ENCODE measurements at places on chromosomes 3 and 15.

GRCh38 chr3:180253283-180253682, 216.5 kb upstream of the PEX5L start:
- DNase-seq: no peak

DNA sequence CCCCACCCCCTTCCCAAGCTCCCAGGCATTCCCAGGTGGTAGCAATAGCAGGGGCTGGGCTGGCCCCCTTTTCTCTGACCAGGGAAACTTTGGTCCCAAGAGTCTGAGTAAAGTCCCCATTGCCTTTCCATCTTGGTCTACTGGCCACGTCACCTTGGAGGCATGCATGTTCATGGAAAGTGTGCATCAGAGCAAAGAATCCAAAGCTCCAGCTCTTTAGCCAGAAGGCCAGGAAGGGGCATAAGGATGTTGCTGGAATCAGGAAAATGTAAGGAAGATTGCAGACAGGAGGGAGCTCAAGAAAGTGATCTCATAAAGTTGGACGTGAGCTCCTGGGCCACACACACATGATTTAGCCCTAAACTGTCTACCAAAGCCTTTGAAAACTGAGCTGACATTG, 63.6 kb downstream of the KBTBD12 start:
- DNase-seq: no peak

DNA sequence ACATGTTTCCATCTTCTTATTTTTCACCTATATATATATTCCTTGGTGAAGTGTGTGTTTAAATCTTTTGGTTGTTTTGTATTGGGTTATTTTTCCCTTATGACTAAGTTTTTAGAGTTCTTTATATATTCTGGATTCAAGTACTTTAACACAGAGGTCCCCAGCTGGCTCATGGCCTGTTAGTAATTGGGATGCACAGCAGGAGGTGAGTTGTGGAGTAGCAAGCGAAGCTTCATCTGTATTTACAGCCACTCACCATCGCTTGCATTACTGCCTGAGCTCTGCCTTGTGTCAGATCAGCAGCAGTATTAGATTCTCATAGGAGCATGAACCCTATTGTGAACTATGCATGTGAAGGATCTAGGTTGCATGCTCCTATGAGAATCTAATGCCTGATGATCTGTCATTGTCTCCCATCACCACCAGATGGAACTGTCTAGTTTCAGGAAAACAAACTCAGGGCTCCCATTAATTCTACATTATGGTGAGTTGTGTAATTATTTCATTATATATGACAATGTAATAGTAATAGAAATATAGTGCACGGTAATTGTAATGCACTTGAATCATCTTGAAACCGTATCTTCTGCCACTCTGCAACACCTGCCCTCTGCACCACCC, 151.6 kb downstream of the RSRC1 start:
- no peak for DNase-seq

- no peak for DNase-seq
Observed at GRCh38 chr3:192816351-192816750, 89.0 kb upstream of the FGF12 start.

GRCh38 chr3:155843569-155843968, 10.7 kb downstream of the SLC33A1 start:
- no peak for DNase-seq

GRCh38 chr15:38674448-38674847, 109.8 kb upstream of the RASGRP1 start:
- no peak for DNase-seq

GRCh38 chr3:13177641-13178040, 104.4 kb upstream of the IQSEC1 start:
- DNase-seq: no peak

All from skeletal muscle cell (primary cell).